Lower lobe of right lung (tissue), 2 donors: ENCODE measurements at places on chromosomes 7 and 10. TPM values are rescaled to one million over a fixed set of nuclear protein-coding genes. Genes with fewer than 3 reads are reported as not detected.

ZNF239 gene
- total RNA-seq, result 2.1 TPM

GRCh38 chr10:123139521-123140163, 3.9 kb downstream of the HMX3 start:
- peaks cover 41% of the 10 kb centered on the region for H3K4me1 ChIP-seq
- no peaks in the 10 kb centered on the region for H3K36me3 ChIP-seq
- H3K4me3 ChIP-seq, result no peak overlapping the region
- H3K27ac ChIP-seq, result no peak overlapping the region
- peaks cover 100% of the 10 kb centered on the region for H3K27me3 ChIP-seq
- DNase-seq, result no peak

CNNM1 gene
- 0.35 TPM for total RNA-seq

AFAP1L2 gene
- 5.3 TPM for total RNA-seq

DNA sequence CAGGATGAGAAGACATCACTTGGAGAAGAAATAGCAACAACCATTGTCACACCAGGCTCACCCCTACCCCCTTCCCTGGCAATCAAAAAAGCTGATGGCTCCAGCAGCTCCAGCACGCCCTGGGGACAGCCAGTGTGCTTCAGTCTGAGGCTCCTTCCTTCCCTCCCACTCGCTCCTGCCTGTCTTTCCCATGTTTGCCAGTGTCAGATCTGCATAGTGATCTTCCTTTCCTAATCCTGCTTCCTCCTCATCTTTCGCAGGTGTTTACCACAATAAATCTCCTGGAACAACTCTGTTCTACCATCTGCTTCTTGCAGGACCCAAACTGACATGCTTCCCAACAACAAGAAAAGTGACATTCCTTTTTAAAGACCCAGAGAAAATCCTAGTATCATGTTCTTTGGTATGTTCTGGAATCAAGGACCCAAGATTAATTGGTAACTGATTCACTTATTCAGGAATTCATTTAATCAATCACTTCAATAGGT, 57.1 kb downstream of the STEAP1B start:
- DNase-seq, result no peak
- H3K4me1 ChIP-seq, result peaks cover 54% of the 10 kb centered on the region
- no peak overlapping the region for H3K27ac ChIP-seq
- no peak overlapping the region for H3K4me3 ChIP-seq
- H3K27me3 ChIP-seq, result no peaks in the 10 kb centered on the region
